Pons (tissue), 1 donor: ENCODE measurements at places on chromosomes 12 and 14.

DNA sequence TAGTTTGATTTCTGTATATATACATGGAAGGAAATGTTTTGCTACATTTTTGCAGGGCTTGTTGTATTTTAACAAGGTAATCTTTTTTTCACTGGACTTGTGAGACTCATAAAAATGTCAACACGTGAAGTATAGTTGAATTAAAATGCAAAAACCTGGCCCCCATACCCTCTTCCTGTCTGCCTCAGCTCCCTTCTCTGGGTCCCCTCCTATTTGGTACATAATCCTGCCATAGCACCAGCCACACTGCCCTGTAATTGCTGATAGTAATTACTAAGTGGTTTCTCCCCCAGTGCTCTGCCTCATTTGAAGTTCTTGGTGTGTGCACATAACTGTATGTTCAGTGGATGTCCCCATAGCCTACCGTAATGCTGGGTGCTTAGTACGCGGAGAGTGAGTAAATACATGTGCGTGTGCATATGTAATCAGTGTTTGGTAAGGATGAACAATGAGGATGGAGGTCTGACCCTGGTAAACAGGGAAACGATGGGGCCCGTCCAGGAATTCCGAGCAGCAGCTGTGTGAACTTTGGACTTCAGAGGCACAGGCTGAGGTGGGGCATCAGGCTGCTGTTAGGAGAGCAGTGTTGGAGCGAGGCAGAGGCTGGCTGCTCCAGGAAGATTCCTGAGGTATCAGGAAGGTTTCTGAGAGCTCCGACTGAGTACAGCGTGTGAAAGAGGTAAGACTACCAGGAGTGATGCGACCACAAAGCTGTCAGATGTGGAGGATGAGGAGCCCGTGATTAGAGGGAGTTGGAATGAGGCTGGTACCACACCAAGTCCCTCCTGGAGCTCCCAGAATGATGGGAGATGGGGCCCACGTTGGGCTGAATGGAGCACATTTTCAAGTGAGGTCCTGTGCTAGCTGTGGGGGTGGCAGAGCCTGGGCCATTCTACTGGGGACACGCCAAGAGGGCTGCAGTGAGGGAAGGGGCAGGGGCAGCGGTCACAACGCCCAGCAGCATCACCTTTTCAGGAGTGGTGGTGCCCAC is 106.8 kb downstream of the PELI2 start:
- DNase-seq: no peak

DNA sequence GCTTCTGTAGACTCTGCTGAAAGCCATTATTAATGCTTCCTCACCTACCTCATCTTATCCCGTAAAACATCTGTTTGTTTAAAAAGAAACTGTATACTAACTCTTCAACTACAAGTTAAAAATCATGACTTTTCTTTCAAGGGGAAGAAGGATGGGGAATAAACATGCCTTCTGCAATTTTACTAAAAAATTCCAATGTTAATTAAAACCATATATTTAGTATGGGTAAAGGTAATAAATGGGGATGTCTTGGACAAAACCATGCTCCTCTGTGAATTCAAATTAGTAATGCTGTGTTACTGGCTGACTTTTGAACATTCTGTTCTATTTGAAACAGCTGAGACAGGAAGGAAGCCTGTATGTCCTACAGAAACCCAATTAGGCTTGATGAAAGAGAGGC is 311.1 kb upstream of the DIO2 start:
- no peak for DNase-seq

- no peak for DNase-seq
Observed at GRCh38 chr14:98705871-98706300, 566.1 kb downstream of the BCL11B start.

GRCh38 chr12:51891843-51892242 is 3.9 kb downstream of the ANKRD33 start:
- no peak for DNase-seq

GRCh38 chr14:99596071-99596627 is 7.9 kb downstream of the CCDC85C start:
- DNase-seq: no peak

DNA sequence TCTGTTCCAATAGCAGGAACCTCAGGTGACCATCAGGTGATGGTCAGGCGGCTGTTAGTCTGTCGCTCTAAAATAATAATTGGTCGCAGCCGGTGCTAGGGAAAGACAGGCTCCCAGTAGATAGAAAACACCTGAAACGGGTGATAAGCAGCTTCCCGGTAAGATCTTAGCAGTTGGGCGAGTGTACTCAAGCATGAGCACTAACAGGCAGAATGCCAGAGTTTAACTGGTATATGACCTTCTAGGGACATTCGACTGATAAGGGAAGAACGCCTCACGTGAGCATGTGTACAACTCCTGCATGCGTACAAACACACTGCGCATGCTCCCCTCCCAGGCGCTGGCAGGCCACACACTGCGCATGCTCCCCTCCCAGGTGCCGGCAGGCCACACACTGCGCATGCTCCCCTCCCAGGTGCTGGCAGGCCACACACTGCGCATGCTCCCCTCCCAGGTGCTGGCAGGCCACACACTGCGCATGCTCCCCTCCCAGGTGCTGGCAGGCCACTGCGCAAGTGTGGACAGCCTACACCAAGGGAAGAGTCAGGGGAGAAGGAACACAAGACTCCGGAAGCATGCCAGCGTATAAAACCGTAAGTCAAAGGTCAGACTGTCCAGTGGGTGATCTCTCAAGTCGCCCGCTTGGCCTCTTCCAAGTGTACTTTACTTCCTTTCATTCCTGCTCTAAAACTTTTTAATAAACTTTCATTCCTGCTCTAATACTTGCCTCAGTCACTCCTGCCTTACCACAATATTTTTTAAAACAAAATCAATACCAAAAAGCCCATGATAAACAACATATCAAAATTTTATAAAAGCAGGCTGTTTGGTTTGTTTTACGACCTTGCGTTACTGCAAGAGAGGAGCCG is 24.5 kb downstream of the GPRC5D start:
- no peak for DNase-seq

DNA sequence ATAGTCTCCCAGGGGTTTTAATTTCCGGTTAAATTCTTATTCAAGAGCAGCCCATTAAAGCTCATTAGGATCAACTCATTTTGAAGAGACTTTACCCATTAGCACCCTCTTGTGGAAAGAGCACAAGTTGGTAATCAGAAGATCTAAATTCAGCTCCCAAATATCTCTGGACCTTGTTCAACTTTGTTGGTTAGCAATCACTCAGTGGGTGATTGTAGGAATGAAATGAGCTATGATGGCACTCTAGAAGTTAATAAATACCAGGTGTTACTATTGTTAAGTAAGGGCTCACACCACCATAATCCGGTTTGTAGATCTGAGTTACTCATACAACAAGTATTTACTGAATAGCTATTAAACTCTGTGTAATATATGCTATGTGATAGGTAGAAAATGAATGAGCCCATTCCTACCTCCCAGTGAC is 42.9 kb downstream of the TRIP11 start:
- peak; percentile 73 for DNase-seq

DNA sequence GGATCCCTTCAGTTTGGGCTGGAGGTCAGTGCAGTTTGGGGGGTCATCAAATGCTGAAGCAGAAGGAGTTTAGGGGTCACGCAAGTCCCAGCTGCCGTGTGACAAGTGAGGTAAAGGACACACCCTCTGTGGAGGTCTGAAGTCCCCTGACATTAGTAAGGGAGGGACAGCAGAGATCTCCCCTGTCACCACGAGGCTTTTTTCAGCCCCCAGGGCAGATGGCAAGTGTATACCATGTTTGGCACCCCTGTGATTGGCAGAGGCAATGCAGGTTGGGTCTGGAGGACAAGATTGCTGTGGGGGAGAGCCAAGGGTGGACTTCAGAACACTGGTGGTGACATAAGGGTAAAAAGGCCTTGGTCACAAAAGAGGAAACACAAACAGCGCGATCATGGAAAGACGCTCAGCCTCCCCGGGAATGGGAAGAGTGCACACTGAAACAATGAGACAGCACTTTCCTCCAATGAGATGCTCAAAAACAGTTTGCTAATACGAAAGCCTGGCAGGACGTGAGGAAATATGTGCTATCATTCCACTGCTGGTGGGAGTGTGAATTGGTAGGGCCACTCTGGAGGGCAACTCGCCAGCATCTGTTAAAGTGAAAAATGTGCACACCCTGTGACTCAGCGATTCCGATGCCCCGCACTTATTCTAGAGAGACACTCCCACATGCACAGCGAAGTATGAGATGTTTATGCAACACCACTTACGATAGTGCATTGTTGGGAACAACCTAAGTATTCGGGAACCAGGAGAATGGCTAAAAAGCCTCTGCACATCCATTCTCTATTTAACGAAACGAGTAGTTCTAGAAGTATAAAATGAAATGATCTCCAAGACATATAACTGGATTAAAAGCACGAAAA is 14.4 kb upstream of the CD27 start:
- DNase-seq: peak; percentile 70

GRCh38 chr12:66984962-66985361 is 284.2 kb upstream of the CAND1 start:
- no peak for DNase-seq

DNA sequence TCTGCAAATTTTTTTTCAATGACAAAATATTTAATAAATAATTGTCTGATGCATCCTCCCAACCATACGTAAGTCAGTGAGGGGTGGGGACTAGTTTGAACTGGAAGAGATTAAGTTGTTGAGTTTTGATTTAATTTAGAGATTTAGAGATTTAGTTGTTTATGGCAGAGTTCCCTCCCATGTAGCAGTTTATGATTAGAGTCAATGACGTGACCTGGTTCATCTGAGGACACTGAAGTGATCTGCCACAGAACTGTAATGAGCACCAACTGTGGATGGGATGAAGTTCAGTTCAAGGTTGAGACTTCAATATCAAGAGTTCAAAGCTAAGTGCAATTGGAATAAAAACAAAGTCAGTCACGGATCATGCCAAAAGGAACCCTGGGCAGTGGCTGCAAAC is 609.3 kb downstream of the NOVA1 start:
- DNase-seq: no peak

GRCh38 chr12:3456809-3457208 is 34.2 kb upstream of the PRMT8 start:
- DNase-seq: peak; percentile 8

- DNase-seq: peak; percentile 80
Observed at GRCh38 chr14:99511421-99512109, 30.4 kb downstream of the CCNK start.

GRCh38 chr14:63241096-63241495 is 36.9 kb downstream of the RHOJ start:
- DNase-seq: no peak

DNA sequence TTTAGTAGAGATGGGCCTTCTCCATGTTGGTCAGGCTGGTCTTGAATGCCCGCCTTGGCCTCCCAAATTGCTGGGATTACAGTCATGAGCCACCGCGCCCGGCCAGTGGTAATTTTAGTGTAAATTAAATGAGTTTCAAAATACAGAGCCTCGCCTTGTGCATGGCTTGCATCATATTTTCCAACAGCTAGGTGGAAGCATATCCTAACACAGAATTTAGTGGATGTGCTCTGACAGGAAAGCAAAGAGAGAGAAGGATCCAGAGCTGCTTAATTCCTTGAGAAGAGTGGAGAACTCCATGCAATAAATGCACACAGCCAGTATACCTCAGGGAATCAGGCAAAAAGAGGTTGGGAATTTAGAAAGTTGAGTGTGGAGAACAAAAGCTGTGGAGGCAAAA is 2.5 kb downstream of the OR6C2 start:
- DNase-seq: peak; percentile 67

DNA sequence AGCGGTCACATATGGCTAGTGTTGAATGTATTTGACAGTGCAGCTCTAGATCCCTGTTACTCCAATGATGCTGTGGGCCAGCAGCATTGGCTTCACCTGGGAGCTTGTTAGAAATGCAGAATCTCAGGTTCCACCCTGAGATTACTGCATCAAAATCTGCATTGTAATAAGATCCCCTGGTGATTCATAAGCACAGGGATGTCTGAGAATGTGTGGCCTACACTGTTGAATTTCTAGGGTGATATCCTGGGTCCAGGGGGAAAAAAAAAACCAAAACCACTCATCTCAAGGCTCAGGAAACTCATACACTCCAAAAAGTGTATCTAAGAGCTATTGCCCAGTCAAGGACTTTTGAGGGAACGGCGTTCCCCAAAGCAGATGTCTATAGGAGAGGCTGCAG is 196.8 kb downstream of the PPM1H start:
- no peak for DNase-seq

DNA sequence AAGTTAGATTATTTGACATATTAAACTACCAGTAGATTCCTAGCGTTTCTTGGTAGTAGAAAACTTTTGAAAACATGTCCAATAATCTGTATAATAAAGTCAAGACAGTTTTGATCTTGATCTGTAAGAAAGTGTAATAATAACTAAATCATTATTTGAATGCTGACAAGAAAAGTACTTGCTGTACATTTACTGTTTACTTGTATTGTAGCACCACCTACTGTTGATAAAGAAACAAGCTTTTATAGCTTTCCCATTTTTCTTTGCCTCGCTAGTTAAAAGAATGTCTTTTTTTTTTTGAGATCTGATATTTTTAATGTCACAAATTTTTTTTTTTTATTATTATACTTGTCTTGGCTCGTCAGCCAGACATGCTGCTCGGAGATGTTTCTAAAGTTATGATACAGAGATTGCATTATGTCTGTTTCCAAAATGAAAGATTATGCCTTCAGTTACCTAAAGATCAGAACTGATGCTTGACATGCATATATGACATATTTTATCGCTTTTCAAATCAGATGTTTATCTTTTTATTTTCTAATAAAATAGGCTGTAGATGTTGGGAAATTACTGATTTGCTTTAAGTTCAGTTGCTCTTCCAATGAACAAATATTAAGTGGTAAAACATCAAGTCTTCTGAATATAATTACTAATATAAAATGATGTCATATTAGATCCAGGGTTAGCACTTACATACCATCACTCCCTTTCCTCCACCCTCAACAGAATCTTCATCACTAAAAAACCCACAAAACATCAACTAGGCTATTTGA is 140.5 kb downstream of the AKAP6 start:
- DNase-seq: peak; percentile 87

DNA sequence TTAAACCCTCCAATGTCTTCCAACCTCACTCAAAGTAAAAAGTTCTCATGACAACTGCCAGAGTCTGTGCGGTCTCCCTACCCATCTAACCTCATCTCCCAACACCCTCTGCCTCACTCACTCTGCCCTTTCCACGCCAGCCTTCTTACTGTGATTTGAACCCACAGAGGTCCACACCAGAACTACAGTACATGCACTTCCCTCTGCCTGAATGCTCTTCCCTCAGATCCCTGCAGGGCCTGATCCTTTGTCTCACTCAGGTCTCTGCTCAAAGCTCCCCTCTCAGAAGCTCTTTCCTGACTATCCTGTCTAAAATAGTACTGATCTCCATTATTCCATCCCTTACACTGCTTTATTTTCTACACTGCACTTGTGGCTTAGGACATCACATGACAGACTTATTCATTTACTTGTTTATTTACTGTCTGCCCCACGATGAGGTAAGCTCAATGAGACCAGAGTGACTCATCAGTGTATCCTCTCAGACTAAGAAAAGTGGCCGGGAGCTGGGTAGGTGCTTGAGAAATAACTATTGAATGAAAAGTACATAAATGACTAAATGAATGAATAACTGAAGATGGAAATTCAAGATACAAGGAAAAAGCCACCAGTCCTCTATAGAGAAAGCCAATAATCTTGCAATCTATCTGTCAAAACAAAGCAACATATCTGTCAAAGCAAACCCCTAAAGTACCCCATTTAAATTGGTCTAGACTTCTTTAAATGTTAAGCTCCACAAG is 17.1 kb downstream of the POMT2 start:
- peak; percentile 89 for DNase-seq
